ENCODE measurements at places on chromosomes 5 and 9.
A peak's percentile ranks its signal among the peaks of the same experiment; 100 is the strongest.

- DNase-seq, result no peak
These were observed 352.6 kb downstream of the ADGRV1 start for GRCh38 chr5:90911169-90911568.

DNA sequence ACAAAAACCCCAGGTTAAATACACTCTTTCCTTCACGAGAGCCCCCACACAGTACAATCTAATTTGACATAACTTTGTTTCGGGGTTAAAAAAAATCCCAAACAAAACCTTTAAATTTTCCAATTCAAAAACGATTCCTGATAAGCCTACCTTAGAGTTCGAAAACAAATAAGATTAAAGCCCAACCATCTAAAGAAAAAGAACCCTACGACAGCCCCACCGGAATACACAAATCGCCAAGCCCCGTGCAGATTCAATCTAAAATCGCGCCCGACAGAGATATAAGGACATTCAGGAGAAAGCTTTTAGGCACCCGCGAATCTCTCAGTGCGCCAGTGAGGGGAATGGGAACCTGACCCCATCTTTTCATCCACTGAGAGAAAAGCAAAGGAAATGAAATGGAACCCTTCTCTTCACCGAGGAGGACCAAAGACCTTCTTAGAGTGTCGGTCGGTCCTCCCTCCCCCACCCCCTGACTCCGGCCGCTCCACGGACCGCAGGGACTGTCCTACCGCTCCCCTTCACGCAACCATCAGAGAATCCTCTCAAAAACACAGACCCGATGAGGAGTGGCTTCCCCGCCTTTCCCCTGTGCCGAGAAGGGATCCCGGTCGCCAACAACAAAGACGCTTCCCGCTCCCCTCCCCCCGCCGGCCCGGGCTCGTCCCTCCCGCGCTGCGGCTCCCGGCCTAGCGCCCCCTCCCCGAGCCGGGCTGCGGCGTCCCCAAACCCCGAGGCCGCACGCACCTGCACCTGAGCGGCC lies 925 bp downstream of the ABHD17B start:
- peak; percentile 1 for DNase-seq

DNA sequence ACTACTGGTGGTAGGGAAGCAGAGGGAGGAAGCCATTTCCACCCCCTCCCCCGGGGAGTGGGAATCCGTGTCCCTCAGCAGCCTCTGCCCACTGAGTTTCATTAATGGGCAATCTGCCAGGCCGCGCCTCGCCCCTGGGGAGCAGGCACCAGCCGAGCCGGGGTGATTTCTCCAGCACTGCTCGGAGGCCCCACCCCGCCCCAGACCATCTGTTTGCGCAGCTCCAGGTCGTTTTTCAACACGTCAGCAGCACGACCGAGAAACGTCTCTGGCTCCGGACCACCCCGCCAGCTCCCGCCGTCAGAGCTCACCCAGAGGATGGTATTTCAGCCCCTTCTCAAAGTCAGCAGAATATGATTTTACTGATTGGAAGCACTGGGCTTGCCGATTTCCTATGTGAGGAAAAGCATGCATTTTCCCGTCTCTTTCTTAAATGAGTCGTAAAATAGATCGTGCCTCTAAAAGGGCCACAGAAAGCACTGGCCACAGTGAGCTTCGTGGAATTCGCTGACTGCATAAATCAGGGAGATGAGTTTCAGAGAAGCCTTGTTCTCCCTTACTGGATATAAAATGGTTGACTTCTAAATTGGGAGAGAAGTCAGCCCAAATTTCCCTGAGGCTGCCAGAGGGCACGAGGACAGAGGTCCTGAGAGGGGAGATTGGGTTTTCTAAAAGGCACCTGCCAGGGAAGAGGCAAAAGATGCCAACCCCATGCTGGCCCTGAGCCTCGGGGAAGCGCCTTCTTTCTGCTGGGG lies 47.0 kb downstream of the OLFM1 start:
- DNase-seq, result peak; percentile 71

DNA sequence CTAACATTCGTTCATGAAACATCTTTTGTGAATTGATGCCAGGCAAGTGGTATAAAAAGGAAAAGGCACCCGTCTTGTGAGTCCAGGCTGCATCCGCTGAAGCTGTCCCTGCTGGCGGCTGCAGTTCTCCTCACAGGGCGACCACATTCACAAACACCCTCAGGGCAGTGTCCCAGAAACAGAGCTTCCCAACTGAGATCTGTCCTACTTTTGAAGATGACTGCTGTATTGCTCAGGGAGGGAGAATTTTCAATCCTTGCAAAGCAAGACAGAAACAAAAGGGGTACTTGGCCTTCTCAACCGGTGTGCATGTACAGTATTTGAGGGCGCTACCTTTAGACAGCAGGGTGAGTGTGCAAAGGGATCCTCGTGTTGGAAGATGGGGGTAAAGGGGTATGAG lies 316.1 kb downstream of the GADD45G start:
- no peak for DNase-seq

DNA sequence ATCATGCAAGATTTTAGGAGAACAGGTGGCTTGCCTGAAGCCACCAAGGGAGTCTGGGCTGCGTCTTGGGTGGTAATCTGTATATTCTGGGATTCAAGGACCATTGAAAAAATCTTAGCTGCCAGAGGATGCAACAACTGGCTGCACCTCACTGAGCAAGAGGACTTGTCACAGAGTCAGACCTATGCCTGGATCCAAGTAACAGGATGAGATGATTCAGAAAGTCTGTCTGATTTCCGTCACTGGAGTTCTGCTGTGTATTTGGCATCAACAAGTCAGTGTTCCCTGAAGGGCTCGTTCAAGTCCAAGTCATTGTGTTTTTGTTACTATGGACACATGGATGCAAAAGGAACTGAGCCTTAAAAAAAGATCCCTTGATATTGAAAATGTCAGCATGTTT lies 37.8 kb upstream of the CARTPT start:
- peak; percentile 39 for DNase-seq

DNA sequence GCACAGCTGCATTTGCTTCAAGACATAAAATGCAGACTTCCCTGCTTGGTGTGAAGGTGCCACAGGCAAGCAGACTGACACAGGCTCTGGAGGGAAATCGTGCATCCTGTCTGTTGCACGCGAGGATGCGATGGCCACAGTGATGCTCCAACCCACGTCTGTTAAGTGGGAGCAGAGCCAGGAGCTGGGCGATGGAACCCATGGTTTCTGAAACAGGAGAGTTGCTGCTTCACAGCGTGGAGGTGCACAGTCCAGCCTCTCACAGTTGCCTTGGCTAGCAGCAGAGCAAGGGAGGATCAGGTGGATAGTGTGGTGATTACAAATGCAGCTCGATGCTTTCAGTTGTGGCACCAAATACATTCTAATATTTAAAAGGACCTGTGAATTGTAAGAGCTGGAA lies 108.8 kb downstream of the TENT4A start:
- no peak for DNase-seq

DNA sequence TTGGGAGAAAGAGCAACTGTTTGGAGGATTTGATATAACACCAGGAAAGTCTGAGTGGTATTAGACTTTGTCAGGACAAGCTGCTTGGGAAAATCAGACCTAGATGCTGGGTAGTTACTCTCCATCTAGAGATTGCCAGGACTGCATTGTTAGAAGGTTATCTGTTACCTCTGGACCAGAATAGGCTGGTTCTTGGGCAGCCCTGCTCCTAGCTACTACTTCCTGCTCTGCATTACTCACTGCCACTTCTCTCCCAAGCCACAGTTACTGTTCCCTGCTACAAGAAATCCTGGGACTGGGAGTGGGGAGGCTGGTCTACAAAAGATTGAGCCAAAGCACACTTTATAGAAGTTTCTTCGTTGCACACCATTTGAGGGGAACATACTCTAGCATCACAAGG lies 95.5 kb upstream of the KCNN2 start:
- no peak for DNase-seq

- no peak for DNase-seq
These were observed 191.1 kb downstream of the MAT2B start for GRCh38 chr5:163696579-163696887.

DNA sequence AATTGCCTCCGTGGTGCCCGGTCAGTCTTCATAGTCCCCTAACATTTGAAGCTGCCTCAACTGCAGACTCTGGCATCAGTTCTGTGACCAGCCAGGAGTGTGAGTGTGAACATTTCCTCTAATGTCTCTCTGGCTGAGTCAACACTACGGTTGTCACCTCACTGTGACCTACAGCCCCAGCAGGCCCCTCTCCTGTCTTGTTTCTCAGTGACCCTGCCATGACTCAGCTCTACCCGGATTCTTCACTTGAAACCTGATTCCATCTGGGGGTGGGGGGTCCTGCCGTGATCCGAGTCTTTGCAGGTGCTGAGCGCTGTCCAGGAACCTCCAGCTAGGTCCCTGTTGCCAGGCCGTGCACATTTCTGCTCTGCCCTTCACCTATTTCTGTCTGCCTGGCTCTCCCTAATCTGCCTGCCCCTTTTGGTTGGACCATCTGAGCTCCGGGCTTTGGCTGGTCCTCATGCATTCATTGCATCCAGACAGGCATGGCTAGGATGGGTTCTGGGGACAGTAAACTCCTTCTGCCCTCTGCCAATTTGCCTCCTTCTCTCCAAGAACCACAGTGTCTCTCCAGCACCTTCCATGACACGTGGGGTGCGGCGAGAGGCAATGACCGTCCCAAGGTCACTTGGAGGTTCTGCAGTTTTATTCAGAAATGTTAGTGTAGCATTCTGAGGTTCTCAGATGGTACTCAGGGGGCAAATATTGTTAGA lies 24.2 kb downstream of the STC2 start:
- DNase-seq, result no peak

- DNase-seq, result no peak
These were observed 443.5 kb downstream of the PLK2 start for GRCh38 chr5:58016358-58016757.

DNA sequence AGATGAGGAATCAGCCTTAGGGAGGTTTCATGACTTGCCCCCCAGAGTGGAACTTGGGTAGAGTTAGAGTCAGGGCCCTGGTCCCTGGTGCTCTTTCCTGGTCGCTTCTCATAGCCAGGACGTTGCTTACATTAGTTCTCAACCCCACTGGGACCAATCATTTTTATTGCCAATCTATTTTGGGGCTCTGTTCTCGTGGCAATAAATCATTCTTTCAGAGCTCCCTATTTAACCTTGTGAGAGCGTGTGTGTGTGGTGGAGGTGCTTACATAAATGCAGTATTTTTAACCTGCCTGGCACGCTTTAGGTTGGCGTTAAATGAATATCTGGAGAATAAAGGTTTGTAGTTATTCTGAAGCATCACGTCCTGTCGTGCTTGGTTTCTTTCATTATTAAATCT lies 4.1 kb downstream of the TRIO start:
- no peak for DNase-seq

DNA sequence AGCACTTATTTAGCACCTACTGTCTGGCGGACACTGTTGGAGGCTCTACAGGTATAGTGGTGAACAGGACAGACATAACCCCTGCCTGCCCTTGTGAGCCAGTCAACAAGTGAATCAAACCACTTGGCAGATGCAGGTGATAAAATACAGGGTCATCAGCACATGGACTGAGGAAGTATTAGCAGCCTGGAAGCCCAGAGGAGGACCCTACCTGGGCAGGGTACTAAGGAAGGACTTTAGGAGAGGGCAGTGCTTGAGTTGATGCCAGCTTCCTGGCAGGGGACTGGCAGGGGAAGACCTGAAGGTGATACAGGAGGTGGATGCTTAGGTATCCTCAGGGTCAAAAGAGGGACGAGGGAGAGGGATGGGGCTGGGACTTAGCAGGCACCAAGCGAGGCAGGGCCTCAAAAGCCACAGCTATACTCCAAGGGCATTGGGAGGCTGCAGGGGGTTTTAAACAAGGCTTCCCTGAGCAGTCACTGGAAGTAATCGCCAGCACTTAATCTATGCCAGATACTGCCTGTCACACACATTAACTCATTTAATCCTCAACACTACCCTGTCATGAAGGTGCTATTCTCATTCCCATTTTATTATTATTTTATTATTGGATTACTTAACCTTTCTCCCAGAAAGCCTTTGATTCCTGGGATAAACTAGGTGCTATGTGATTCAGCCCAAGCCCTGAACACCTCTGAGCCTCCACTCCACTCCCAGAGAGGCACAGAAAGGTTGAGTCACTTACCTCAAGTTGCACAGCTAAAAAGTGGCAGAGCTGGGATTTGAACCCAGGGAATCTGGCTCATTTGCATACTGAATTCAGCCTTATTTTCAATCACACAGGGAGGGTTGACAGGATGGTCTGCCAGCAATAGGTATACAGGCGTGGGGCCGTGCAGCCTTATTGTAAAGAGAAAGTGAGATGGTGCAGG lies 63.8 kb upstream of the ORM1 start:
- DNase-seq, result no peak

DNA sequence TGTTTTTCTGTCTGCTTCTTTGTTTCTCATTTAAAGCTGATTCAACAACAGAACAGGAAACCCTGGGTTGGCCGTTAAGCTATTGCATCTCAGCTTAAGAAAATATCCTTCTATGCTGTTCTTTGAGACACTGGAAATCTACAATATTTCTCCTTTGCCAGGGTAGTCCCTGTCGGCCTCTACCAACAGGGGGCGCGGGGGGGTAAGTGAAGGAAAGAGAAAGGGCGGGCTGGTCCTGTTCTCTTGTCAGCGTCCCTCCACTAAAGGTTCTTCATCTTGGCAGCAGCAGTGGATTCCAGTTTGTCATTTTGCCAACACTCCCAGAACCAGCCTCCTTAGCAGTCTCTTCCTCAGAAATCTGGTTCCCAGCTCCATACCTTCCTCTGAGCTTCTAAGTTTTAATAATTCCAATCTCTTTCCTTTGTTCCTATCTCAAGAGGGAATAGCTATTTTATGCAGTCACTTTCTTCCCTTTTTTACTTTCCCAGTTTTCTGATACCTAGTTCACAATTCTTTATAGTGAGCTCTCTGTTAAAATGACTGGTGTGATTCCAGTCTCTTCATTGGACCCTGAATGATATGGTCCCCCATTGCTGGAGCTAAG lies 222.3 kb downstream of the GLIS3 start:
- DNase-seq, result peak; percentile 95

DNA sequence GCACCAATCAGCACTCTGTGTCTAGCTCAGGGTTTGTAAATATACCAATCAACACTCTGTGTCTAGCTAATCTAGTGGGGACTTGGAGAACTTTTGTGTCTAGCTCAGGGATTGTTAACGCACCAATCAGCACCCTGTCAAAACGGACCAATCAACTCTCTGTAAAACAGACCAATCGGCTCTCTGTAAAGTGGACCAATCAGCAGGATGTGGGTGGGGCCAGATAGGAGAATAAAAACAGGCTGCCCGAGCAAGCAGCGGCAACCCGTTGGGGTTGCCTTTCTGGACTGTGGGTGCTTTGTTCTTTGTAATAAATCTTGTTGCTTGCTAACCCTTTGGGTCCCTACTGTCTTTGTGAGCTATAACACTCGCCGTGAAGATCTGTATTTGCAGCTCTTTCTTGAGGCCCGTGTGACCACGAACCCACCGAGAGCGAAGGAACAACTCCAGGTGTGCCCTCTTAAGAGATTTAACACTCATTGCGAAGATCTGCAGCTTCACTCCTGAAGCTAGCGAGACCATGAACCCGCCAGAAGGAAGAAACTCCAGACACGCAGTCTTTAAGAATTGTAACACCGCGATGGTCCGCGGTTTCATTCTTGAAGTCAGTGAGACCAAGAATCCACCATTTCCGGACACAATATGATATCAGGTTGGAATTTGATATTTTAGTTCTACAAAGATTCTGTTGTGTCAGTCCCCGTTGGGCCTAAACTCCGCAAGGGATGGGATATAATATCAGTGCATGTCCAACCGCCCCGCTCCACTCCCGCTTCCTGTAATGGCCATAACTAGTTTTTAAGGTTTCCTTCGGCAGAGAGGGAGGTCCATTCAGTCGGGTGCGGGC lies 740 bp upstream of the TRMT10B start:
- no peak for DNase-seq

Measured in NCI-H446 (cell line).